ENCODE measurements at places on chromosomes 5 and 9.
A peak's percentile ranks its signal among the peaks of the same experiment; 100 is the strongest.

GRCh38 chr9:137588891-137589290 lies 1.4 kb downstream of the ZMYND19 start:
- DNase-seq = no peak

DNA sequence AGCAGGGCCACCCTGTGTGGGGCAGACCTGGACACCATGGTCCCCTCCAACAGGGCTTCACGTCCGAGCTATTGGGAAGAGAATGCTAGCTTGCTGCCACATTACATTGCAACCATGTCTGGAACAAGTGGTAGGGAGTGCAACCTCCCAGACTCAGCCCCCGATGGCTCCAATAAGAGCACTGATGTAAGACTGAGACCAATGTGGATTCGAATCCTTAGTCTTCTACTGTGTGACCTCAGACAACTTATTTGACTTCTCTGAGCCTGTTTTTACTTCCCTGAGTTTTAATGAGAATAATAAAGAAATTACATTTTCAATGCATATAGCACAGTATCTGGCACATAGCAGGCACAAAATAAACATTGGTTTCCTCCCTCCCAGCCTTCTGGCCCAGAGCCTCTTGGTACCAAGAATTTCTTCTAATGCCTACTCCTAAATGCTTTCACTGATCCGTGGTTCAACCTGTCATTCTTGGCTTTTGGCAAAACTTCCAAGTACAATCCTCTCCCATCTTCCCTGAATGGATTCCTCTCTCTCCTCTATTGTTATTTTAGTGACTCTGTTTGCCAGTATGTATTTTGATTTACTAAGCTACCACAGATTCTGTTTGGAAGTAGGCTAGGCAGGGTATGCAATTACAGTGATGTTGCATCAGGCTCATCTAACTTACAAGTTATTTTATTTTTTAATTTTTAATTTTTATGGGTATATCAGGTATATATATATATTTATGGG lies 34.6 kb upstream of the COL15A1 start:
- peak; percentile 77 for DNase-seq

DNA sequence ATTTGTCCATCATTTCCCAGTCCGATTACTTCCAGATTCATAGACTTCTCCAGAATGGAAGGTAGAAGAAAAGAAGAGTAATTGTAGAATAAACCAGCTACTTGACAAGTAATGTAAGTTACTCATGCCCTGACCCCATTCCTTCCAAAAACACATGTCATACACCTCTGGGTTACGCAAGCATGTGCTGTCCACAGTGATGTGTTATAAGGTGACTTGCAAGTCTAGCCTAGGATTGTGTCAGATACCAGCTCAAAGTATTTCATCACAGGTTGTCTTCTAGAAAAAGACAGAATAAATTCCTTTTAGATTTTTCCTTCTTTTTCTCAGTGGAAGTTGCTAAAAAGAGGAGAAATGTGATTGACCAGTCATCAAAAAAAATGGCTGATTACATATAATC lies 8.0 kb upstream of the TLR4 start:
- no peak for DNase-seq

- peak; percentile 72 for DNase-seq
Measured at GRCh38 chr5:101678481-101679193, 617.4 kb downstream of the SLCO4C1 start.

DNA sequence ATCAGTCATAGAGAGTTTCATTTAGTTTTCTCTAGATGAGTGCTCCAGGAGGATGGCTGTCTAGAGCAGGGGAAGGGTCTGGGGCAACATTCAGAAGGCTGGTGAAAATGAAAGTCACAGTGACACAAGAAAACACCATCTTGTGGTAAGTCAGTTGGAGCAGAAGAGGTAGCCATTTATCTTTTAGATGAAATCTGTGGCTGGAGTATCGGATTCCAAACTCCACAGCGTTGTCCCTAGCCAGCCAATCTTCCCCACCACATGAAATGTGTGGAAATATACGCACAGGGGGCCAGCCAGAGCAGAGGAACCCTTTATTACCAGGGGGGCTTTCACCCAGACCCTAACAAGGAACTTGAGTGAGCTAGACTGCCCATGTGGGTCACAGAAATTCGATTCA lies 15.9 kb upstream of the TNFAIP8 start:
- DNase-seq = no peak

DNA sequence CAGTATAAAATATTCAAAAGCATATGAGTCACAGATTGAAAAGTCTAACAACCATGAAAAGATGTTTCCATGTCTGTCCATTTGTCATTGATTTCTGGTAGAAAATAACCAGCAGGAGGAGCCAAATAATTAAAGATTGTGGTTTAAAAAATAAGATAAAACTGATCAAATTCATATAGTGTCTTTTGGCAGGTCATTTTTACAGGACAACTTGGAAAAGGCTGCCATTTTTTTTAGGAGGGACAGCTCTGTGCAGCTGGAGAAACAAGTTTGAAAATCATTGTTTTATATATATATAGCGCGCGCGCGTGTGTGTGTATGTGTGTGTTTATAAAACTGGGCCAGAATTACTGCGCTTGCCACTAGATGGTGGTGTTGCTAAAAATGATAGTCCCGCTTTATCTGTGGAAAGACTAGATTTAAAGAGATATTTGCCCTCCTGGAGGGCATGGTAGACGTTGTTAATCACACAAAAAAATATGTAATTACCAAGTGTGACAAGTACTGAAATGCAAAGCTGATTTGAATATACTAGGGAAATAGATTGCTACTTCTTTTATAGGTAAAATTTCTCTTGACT lies 1.3 kb upstream of the TRMO start:
- peak; percentile 56 for DNase-seq

DNA sequence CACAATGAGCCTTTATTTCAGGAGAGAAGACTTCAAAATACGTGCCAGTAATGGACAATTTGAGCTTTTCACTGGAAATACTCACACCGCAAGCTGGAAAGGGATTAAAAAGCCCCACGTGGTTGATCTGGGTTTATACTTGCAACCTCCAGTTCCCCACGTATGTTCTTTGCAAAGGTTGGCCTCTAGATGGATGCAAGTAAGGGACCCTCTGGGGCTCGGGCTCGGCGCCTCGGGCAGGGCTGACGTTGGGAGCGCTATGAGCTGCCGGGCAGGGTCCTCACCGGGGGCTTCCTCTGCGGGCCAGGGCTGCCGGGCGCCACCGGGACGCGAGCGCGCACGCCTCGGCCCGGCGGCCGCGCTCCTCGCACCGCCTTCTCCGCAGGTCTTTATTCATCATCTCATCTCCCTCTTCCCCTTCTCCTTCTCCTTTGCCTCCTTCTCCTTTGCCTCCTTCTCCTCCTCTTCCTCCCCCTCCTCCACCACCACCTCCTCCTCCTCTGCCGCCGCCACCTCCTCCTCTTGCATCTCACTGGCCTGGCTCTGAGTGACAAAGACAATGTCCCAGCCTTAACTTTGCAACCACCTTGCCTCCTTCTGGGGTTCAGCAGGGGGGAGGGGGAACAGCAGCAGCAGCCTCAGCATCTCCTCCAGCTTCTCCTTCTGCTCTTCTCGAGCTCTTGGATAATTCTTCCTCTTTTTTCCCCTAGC lies 701 bp upstream of the ZNF462 start:
- DNase-seq = peak; percentile 18

DNA sequence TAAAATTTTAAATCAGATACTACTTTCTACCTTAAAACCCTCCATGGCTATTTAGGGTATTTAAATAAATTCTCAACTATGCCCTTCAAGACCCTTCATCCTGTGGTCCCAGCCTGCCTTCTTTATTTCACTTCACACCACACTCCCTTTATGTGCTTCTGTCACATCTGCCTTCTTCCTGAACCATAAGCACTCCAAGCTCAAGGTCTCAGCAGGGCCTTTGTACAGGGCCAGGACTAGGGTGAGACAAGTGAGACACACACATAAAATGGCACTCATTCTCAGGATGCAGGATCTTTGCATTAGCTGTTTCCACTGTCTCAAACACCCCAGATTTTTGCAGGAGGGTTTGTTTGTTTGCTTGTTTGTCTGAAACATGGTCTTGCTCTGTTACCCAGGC lies 7.6 kb downstream of the ITK start:
- DNase-seq = no peak

DNA sequence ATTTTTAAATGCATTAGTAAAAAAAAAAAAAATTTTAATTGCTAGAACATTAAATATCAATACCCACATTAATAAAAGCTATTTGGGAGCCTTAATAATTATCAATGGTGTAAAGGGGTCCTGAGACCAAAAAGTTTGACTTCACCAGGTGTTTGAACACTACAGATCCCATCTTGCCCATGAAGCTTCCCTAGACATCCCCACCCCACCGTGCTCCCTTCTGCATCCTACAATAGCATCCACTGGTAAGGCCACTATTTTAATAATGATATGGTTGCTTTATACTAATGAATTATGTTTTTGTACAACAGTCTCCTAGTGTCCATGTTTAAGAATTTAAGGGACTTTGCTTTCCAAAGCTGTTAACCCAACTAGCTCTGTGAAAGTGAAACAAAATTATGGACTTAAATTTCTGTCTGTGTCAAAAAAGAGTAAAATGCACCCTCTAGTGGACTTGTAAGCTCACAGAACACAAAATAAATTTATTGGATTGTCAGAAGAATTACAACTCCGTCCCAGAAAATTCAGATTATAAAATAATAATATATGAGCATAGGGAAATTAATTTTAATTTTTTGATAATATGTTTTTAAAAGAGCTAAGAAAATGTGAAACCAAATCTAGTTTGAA lies 76.0 kb downstream of the ARL15 start:
- DNase-seq = peak; percentile 50

DNA sequence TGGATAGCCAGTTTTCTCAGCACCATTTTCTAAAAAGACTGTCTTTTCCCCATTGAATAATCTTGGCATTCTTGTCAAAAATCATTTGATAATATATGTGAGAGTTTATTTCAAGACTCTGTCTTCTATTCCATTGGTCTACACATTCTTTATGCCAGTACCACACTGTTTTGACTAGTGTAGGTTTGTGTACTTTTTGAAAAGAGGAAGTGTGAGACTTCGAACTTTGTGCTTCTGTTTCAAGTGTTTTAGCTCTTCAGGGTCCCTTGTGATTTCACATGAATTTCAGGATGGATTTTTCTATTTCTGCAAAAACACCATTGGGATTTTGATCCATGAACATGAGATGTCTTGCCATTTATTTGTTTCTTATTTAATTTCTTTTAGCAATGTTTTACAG lies 78.5 kb upstream of the ALDH1A1 start:
- no peak for DNase-seq

DNA sequence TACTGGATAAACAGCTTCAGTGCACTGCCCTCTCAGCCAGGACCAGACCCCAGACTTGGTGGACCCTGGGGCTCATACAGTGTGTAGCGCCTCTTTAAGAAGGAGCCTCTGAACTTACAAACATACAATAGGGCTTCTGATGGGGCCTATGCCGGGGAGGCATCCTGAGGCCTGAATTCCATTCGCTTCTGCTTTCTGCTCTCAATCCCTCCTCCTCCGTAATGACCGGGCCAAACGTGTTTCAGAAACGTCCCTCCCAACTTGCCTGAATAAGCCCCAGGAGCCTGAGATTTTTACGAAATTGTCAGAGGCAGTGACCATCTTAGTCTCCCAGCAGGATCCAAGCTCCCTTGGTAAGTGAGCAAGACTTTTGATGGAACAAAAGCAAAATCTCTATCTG lies 128.1 kb upstream of the BOD1 start:
- DNase-seq = no peak

DNA sequence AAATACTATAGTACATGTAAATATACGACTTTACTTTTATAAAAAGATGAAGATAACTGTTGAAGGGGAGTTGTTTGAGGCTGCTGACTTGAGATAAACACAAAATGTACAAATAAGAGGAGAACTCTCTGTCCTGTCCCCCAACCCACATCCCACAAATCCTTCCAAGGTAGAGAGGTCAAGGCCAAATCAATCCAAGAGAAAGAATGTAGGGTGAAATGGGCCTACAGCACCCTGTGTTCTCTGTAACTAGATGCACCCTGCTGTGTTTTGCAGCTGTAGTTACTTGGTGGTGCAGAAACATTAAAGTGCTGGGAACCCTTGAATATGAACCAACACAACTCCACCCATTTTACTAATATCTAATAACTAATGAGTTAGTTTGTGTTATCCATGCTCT lies 2.0 kb upstream of the LHFPL2 start:
- no peak for DNase-seq

DNA sequence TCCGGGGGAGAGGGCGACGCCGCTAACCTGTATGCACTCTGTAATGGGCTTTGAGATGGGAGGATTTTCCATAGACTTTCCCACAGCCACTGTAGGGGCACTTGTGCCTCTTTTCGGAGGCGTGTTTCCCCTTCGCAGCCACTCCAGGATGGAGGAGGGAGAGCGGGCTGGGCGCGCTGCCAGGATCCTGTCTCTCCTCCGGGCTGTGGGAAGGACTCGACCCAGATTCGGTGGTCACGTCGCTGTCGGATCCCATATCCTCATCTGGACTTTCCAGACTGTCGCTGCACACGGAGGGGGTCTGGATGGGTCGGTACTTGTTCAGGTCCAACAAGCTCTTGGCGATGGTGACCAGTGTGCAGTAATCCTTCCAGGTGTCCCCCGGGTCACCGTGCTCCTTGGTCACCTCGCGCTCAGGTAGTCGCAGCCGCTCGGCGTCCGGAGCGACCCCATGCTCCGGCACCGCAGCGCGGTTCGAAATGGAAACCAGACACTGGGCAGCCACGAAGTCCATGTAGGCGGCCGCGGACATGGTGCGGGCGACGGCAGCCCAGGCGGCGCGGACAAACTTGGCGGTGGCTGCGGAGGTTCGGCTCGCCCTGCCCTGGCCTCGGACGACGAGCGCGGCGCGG lies 1.5 kb downstream of the KLF9 start:
- DNase-seq = peak; percentile 70

DNA sequence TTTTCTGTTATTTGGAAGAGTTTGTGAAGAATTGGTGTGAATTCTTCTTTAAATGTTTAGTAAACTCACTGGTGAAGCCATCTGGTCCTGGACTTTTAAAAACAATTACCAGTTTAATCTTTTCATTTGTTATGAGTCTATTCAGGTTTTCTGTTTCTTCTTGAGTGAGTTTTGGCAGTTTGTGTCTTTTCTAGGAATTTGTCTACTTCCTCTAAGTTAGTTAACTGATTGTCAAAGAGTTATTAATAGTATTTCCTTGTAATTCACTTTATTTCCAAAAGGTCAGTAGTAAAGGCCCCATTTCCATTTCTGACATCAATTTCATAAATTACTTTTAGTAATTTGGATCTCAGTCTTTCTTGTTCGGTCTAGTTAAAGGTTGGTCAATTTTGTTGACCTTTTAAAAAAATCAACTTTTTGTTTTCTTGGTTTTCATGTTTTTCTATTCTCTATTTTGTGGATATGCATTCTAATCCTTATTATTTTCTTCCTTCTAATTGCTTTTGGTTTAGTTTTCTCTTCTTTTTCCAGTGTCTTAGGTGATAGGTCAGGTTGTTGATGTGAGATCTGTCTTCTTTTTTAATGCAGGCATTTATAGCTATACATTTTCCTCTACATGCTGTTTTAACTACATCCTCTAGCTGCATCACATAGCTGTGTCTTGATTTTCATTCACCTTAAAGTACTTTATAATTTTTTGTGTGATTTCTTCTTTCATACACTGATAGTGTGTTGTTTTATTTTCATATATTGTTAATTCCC lies 7.3 kb upstream of the SMIM3 start:
- DNase-seq = no peak

- no peak for DNase-seq
Measured at GRCh38 chr9:98142182-98142907, 23.3 kb upstream of the TRIM14 start.

- DNase-seq = no peak
Measured at GRCh38 chr9:89915187-89915586, 310.4 kb downstream of the GADD45G start.

Measured in AG20443 (cell line).